IMR-90 (cell line): ENCODE measurements at places on chromosomes 6 and 20. TPM values are rescaled to one million over a fixed set of nuclear protein-coding genes. Genes with fewer than 3 reads are reported as not detected.

DNA sequence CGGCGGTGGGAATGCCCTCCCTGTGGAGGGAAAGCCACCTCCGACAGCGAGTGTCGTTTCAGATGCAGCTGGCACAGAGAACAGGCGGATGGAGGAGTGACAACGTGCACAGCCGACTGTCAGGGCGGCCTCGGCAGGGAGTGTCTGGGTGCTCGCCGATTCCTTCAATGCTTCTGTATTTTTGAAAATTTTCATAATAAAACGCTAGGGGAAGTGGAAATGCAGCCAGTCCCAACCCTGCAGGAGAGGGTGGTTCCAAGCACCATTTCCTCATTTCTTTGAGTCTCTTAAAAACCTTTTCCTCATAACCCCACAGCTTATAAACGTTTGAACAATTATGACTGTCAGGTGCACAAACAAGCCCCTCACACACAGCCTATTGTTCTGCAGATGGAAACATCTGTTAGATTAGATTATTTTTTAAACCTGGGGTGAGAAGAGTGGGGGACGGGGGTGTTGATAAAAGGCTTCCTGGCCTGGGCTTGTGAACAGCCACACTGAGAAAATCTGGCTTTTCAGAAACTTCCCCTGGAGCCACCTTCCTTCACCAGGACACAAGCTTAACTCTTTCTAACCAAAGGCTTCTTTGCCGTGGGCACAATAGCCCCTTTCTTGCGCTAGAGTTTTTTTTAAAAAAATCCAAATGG is 228.9 kb downstream of the ANKRD60 start:
- H3K4me1 ChIP-seq: no peaks in the 10 kb centered on the region
- H3K27me3 ChIP-seq: peaks cover 3% of the 10 kb centered on the region; the same call in 1 of the 2 replicates
- DNase-seq: no peak
- no peak overlapping the region for H3K27ac ChIP-seq
- no peaks in the 10 kb centered on the region for H3K36me3 ChIP-seq

DNA sequence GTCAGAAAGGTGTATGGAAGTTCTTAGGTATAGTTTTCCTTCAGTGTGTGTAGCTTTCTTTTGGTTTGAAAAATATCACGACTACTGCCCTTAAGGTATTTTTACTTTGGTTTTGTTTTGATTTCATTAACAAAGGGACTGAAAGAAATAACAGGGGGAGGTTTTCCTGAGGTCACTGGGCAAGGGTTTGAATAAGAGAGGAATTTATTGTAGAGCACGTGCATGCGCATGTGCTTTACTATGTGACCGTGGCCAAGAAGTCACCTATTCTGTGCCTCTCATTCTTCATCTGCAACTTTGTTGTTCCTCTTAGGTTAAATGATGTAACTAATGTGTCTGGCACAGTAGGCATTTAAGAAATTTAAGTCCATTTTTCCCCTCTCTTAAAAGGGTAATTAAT is 4.1 kb upstream of the MAN1A1 start:
- DNase-seq: no peak
- no peaks in the 10 kb centered on the region for H3K36me3 ChIP-seq
- no peak overlapping the region for H3K27ac ChIP-seq

DNA sequence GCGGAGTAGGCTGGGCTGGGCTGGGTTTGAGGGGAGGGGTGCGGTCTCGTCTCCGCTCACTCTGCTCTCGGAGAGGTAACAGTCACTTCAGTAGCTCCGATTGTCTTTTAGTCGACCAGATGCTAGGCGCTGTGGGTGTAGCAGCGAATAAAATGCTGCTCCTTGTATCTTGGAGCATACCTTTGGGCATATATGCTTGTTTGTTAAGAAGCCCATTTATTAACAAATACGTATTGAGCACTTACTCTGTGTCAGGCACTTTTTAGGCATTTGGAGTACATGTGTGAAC is 545 bp downstream of the ACTR5 start:
- no peak for DNase-seq
- H3K4me1 ChIP-seq: peaks cover 5% of the 10 kb centered on the region; the same call in 1 of the 2 replicates
- H3K4me3 ChIP-seq: peak overlapping the region; percentile 84
- peaks cover under 1% of the 10 kb centered on the region; the same call in 1 of the 2 replicates for H3K27me3 ChIP-seq
- no peaks in the 10 kb centered on the region; the same call in 1 of the 2 replicates for H3K36me3 ChIP-seq

DNA sequence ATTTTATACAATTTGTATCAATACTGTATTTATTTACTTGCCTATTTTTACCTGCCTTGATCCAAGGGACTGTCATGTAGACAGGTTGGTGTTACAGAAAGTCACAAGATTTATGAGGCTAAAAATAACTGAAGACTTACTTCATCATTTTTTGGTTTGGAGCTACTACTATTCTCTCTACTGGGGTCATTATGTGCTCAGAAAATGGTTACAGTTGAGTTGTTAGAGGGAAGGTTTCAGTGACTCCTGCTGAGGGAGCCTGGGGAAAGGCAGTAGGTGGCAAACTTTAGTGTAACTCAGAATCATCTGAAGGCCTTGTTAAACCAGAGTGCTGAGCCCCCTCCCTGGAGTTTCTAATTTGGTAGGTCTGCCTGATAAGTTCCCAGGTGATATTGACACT is 118.8 kb downstream of the TINAG start:
- no peaks in the 10 kb centered on the region for H3K36me3 ChIP-seq
- H3K27ac ChIP-seq: no peak overlapping the region
- H3K4me1 ChIP-seq: no peaks in the 10 kb centered on the region
- H3K27me3 ChIP-seq: no peaks in the 10 kb centered on the region
- no peak for DNase-seq
- H3K4me3 ChIP-seq: no peak overlapping the region

GRCh38 chr6:159578629-159579028 is 114.4 kb downstream of the SOD2 start:
- no peak overlapping the region for H3K27ac ChIP-seq
- H3K36me3 ChIP-seq: no peaks in the 10 kb centered on the region
- H3K4me3 ChIP-seq: no peak overlapping the region
- no peak for DNase-seq
- H3K4me1 ChIP-seq: no peaks in the 10 kb centered on the region
- H3K27me3 ChIP-seq: peaks cover 6% of the 10 kb centered on the region; the same call in 1 of the 2 replicates

DNA sequence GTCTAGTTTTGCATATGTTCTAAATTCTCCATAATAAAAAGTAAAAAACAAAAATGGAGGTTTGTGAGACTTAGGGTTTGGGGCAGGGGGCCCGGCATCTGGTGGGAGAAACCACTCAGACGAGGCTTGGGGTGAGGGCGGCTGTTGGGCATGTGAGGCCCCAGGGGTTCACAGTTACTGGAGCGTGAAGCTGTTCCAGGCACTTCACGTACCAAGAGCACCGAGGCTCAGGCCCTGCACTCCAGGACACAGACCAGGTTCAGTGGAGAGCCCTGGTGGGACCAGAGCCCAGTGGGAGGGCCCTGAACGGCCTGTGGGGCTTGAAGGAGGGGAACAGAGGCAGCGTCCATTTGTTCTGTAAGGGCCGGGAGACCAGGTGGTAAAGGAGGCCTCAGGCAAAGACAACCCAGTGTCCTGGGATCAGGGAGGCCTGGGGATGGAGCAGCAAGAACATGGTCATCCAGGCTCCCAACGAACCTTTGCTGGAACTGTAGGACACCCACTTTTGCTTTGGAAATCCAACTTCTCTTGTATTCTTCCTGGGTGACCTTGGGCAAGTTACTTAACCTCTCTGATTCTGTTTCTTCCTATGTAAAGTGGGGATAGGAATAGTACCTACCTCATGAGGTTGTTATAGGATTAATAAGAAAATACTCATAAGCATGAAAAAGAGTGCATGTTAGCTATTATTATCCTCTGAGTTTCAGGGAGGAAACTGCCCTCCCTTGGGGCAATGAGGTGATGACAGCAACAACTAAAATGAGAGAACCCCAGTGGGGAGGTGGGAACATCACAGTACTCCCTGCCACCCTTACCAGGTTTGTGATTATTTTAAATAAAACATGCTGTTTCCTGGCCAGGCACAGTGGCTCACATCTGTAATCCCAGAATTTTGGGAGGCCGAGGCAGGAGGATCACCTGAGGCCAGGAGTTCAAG is 1.1 kb upstream of the FGD2 start:
- no peak overlapping the region for H3K4me3 ChIP-seq
- no peak for DNase-seq
- H3K27me3 ChIP-seq: peaks cover 20% of the 10 kb centered on the region
- no peak overlapping the region for H3K27ac ChIP-seq

DNA sequence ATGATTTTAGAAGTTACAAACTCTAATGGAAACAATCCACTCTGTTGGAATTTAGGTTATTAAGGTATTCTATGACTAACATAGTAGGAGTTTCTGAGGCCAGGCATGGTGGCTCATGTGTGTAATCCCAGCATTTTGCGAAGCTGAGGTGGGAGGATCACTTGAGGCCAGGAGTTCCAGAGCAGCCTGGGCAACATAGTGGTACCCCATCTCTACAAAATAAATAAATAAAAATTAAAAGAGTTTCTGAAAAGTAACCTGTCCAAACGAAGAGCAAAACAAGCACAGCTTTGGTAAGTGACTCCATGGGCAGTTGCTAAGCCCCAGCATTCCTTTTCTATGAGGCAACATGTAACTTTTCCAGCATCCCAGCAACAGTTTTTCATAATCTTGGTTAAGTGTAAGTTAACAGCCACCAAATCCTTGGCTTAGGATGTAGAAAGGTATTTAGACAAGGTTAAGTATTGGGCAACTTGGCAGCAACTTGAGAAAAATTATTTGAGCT is 86.3 kb downstream of the SOX4 start:
- no peaks in the 10 kb centered on the region for H3K27me3 ChIP-seq
- no peak overlapping the region for H3K4me3 ChIP-seq
- peak; percentile 88 for DNase-seq
- peaks cover 1% of the 10 kb centered on the region; the same call in 1 of the 2 replicates for H3K36me3 ChIP-seq
- peak overlapping the region; percentile 81; the same call in 1 of the 2 replicates for H3K27ac ChIP-seq

- DNase-seq: no peak
- no peaks in the 10 kb centered on the region for H3K4me1 ChIP-seq
- H3K27me3 ChIP-seq: peaks cover 7% of the 10 kb centered on the region
- no peaks in the 10 kb centered on the region for H3K36me3 ChIP-seq
- no peak overlapping the region for H3K4me3 ChIP-seq
Observed at GRCh38 chr6:31610968-31611367, 4.1 kb upstream of the AIF1 start.

GRCh38 chr20:34525342-34525708 is 9.1 kb downstream of the DYNLRB1 start:
- H3K4me3 ChIP-seq: no peak overlapping the region
- no peaks in the 10 kb centered on the region for H3K27me3 ChIP-seq
- H3K36me3 ChIP-seq: peaks cover 34% of the 10 kb centered on the region
- peak overlapping the region; percentile 86 for H3K27ac ChIP-seq
- DNase-seq: no peak

- no peak overlapping the region for H3K27ac ChIP-seq
- H3K27me3 ChIP-seq: no peaks in the 10 kb centered on the region
- H3K4me3 ChIP-seq: no peak overlapping the region
- DNase-seq: peak; percentile 28
Observed at GRCh38 chr20:41411391-41411847, 44.8 kb upstream of the EMILIN3 start.

DNA sequence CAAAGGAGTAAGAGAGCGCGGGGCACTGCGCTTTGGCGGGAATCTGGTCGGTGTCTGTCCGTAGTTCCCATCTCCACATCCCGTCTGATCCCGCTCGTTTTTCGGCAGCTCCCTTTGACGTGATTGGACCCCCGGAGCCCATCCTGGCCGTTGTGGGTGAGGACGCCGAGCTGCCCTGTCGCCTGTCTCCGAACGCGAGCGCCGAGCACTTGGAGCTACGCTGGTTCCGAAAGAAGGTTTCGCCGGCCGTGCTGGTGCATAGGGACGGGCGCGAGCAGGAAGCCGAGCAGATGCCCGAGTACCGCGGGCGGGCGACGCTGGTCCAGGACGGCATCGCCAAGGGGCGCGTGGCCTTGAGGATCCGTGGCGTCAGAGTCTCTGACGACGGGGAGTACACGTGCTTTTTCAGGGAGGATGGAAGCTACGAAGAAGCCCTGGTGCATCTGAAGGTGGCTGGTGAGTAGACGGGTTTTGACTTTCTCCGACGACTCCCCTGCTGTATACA is 1.4 kb downstream of the BTN1A1 start:
- peak; percentile 25 for DNase-seq
- H3K4me1 ChIP-seq: 0 out of 2 replicates have a peak, but pooled peaks cover 3% of the 10 kb centered on the region
- H3K36me3 ChIP-seq: no peaks in the 10 kb centered on the region
- H3K27ac ChIP-seq: no peak overlapping the region

DNA sequence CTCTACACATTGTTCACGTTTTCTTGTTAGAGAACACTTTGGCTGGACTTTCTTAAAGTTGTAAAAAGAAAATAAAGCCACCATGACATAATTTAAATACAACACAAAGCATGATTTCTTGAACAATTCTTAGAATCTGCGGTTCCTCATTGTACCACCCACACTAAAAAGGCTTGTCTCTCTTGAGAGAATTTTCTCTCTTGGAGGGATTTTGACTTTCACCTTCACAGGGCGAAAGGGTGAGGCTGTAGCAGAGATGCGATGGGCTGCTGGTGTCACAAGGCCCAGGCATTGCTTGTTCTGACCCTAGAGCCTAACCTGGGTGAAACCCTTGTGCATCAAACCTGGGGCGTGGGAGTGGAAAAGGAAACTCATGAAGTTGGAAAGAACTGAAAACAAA is 122.7 kb upstream of the RIPOR2 start:
- no peak for DNase-seq
- no peaks in the 10 kb centered on the region for H3K36me3 ChIP-seq
- no peaks in the 10 kb centered on the region for H3K27me3 ChIP-seq
- H3K4me3 ChIP-seq: no peak overlapping the region
- peaks cover 25% of the 10 kb centered on the region for H3K4me1 ChIP-seq

DNA sequence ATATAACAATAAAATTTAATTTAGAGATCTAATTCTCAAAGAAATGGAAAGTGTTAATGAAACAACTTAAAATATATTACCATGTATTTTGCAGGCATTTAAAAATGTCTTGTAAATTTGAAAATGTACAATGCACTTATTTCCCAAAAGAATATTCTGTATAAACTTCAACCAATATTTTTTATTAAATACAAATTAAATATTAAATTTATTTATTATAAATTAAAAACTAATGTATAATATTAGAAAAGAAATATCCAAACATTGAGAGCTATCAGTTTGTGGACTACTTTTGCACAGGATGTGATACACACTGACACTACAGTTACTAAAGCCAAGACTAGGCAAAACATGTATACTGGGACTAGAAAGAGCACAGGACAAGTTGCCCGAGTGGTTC is 707.0 kb upstream of the NRSN1 start:
- no peak overlapping the region for H3K4me3 ChIP-seq
- H3K36me3 ChIP-seq: no peaks in the 10 kb centered on the region
- H3K27ac ChIP-seq: no peak overlapping the region
- DNase-seq: no peak
- H3K27me3 ChIP-seq: no peaks in the 10 kb centered on the region

DNA sequence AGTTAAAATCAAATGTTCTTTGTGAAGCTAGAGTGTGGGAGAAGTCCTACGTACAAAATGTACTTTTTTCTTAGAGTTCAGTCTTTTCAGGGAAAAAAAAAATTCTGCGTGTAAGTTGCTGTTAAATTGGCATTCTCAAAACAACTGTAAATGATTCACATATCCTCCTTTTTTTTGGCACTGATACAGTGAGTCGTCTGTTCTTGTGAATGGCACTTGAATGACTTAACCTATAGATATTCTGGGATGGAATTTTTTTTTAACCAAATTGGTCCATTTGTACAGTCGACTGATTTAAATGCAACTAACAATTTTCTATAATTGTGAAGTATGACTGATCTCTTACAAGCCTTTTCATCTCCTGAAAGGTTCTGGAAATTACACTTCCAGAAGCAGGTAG is 5.5 kb upstream of the JAG1 start:
- DNase-seq: peak; percentile 30
- no peak overlapping the region for H3K4me3 ChIP-seq
- H3K36me3 ChIP-seq: no peaks in the 10 kb centered on the region
- 0 out of 2 replicates have a peak, but pooled peaks cover 3% of the 10 kb centered on the region for H3K4me1 ChIP-seq
- H3K27ac ChIP-seq: no peak overlapping the region
- H3K27me3 ChIP-seq: no peaks in the 10 kb centered on the region

IRF4 gene
- not detected in 2 replicates for total RNA-seq

FILIP1 gene
- total RNA-seq: under 0.01 TPM in 2 replicates

LY6G6C gene
- total RNA-seq: not detected in 2 replicates

TRERF1 gene
- 6.3 and 6.7 TPM in 2 replicates for total RNA-seq

ANGPT4 gene
- total RNA-seq: not detected in 2 replicates

FOXF2 gene
- 2.5 TPM in 2 replicates for total RNA-seq

APCDD1L gene
- 2.2 and 2.5 TPM in 2 replicates for total RNA-seq
